HepG2 (cell line): ENCODE measurements at places on chromosomes 12 and 14. TPM values are rescaled to one million over a fixed set of nuclear protein-coding genes. Genes with fewer than 3 reads are reported as not detected.

- no peaks in the 10 kb centered on the region for H3K36me3 ChIP-seq
- H3K27ac ChIP-seq = no peak overlapping the region
- H3K27me3 ChIP-seq = peaks cover 7% of the 10 kb centered on the region
- no peak overlapping the region for H3K4me3 ChIP-seq
- DNase-seq = no peak
These were observed 33.4 kb downstream of the SPTB start for GRCh38 chr14:64846319-64846718.

GRCh38 chr12:90712671-90713070 is 242.3 kb downstream of the CCER1 start:
- no peak overlapping the region for H3K4me3 ChIP-seq
- H3K4me1 ChIP-seq = no peaks in the 10 kb centered on the region
- DNase-seq = no peak
- H3K27ac ChIP-seq = no peak overlapping the region

NUP107 gene
- total RNA-seq = 100 and 125 TPM in 2 replicates

INF2 gene
- 16.4 and 18.1 TPM in 2 replicates for total RNA-seq

GRCh38 chr12:91289906-91290305 is 107.3 kb upstream of the DCN start:
- H3K27me3 ChIP-seq = no peaks in the 10 kb centered on the region
- H3K27ac ChIP-seq = no peak overlapping the region
- no peaks in the 10 kb centered on the region for H3K36me3 ChIP-seq
- H3K4me1 ChIP-seq = no peaks in the 10 kb centered on the region
- no peak overlapping the region for H3K4me3 ChIP-seq

DNA sequence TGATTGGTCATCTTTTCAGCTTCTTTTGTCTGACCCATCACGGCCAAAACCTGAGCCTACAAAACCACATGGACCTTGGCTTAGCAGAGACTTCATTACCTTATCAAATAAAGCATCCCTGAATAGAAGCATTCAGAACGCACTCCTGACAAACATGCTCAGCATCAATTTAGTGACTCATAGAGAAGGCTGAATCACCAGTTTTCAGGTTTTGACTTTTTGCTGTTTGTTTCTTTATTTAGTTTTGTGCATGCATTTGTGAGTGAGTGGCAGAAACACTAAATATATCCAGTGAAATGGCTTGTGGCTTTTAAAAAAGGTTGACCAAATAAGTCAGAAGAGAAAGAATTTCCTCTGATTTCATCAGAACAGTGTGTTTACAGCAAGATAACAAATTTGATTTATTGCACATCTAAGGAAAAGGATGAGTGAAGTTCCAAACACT is 19.0 kb upstream of the OVCH1 start:
- H3K36me3 ChIP-seq = no peaks in the 10 kb centered on the region
- H3K4me3 ChIP-seq = no peak overlapping the region
- no peaks in the 10 kb centered on the region for H3K27me3 ChIP-seq
- no peaks in the 10 kb centered on the region for H3K4me1 ChIP-seq
- DNase-seq = no peak
- H3K27ac ChIP-seq = no peak overlapping the region

GRCh38 chr14:99538275-99538674 is 57.1 kb downstream of the CCNK start:
- H3K4me3 ChIP-seq = no peak overlapping the region
- DNase-seq = no peak
- H3K36me3 ChIP-seq = no peaks in the 10 kb centered on the region
- H3K4me1 ChIP-seq = peaks cover 46% of the 10 kb centered on the region
- no peak overlapping the region for H3K27ac ChIP-seq

GRCh38 chr12:132651444-132652100 is 33.0 kb downstream of the P2RX2 start:
- H3K4me1 ChIP-seq = no peaks in the 10 kb centered on the region
- no peak overlapping the region for H3K4me3 ChIP-seq
- H3K36me3 ChIP-seq = peaks cover 61% of the 10 kb centered on the region; the same call in 2 of the 3 replicates
- no peaks in the 10 kb centered on the region for H3K27me3 ChIP-seq

AJUBA gene
- 109 and 157 TPM in 2 replicates for total RNA-seq

CLEC2B gene
- total RNA-seq = not detected in 2 replicates

- no peaks in the 10 kb centered on the region for H3K4me1 ChIP-seq
- H3K36me3 ChIP-seq = no peaks in the 10 kb centered on the region
- no peak overlapping the region for H3K4me3 ChIP-seq
- no peak for DNase-seq
These were observed 600.9 kb upstream of the FLRT2 start for GRCh38 chr14:84929086-84929485.

- H3K4me1 ChIP-seq = peaks cover 19% of the 10 kb centered on the region
- peaks cover 20% of the 10 kb centered on the region for H3K36me3 ChIP-seq
- no peak for DNase-seq
- H3K27ac ChIP-seq = no peak overlapping the region
These were observed 5.6 kb downstream of the AACS start for GRCh38 chr12:125070661-125071390.

DNA sequence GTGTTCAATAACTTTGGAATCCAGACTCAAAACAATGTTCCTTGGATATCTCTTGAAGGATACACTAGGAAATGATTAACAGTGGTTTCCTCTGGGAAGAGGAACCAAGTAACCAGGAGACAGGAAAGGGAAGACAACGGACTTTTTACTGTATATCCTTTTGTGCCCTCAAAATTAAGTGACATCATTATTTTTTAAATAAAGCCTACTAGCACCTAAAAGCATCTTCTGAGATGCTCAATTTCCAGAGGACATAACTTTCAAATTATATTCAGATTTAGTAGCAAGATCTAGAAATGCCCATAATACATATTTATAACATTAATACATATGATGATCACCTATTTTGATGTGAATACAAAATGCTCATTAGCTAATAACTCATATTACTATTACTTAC is 6.5 kb downstream of the HECTD1 start:
- H3K27ac ChIP-seq = no peak overlapping the region
- no peak for DNase-seq
- no peak overlapping the region for H3K4me3 ChIP-seq
- no peaks in the 10 kb centered on the region for H3K27me3 ChIP-seq
- peaks cover 15% of the 10 kb centered on the region for H3K36me3 ChIP-seq
- H3K4me1 ChIP-seq = peaks cover 86% of the 10 kb centered on the region

DNA sequence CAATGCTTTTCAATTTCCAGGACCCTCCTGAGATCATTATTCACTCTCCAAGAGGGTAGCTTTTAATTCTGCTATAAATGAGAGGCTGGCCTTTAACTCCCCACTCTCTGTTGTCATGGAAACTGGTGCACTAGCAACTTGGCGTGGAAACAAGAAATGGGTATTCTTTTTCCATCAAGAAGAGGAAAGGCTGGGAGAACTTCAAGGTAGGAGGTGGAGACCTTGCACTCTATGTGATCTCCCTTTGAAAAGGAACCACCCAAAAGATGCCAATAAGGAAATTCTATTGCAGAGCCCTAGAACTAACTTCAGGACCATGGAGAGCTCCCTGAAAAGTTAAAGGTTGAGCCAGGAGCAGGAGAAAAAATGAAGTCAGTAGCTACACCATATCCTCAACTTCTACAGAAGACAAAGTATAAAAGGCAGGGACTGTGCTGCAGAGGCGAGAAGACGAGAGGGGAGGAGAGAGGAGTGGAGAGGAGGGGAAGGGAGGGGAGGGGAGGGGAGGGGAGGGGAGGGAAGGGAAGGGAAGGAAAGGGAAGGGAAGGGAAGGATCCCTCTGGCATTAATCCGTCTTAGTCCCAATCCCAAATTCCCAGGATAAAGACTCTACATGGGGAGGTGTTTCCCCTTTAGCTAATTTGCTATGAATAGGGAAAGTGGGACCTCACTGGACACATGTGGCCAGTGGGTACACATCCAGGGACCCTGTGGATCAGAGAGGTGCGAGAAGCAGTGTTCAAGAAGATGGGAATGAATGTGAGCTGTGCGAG is 46.7 kb upstream of the FICD start:
- H3K4me3 ChIP-seq = no peak overlapping the region
- H3K4me1 ChIP-seq = no peaks in the 10 kb centered on the region
- DNase-seq = peak; percentile 21
- H3K27ac ChIP-seq = no peak overlapping the region

KRT83 gene
- total RNA-seq = not detected in 2 replicates

GRCh38 chr12:108642899-108643654 is 9.4 kb upstream of the SELPLG start:
- no peaks in the 10 kb centered on the region for H3K27me3 ChIP-seq
- H3K4me1 ChIP-seq = peaks cover 8% of the 10 kb centered on the region; the same call in 1 of the 2 replicates
- no peak overlapping the region for H3K27ac ChIP-seq
- H3K4me3 ChIP-seq = no peak overlapping the region
- DNase-seq = no peak

- no peaks in the 10 kb centered on the region for H3K4me1 ChIP-seq
- no peak overlapping the region for H3K27ac ChIP-seq
- H3K36me3 ChIP-seq = no peaks in the 10 kb centered on the region
- DNase-seq = no peak
- no peaks in the 10 kb centered on the region for H3K27me3 ChIP-seq
These were observed 4.6 kb downstream of the FOXG1 start for GRCh38 chr14:28771168-28771567.

DNA sequence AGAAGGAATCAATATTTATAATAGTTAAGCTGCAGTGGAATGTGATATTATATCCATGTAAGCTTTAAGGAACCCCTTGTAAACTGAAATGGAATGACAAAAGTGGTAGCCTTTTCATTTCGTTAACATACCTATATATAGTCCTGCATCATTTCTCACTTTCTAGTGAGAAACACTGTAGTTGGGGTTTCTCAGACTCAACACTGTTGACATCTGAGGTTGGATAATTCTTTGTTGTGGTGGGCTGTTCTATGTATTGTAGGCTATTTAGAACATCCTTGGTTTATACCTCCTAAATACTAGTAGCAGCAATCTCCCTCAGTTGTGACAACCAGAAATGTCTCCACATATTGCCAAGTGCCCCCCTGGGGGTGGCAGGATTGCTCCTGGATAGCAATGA is 79.1 kb downstream of the RAD52 start:
- H3K27me3 ChIP-seq = no peaks in the 10 kb centered on the region
- H3K27ac ChIP-seq = no peak overlapping the region
- peaks cover 18% of the 10 kb centered on the region for H3K4me1 ChIP-seq
- H3K4me3 ChIP-seq = no peak overlapping the region
- H3K36me3 ChIP-seq = peaks cover 8% of the 10 kb centered on the region
- DNase-seq = no peak

KLRK1 gene
- not detected in 2 replicates for total RNA-seq

GALNT6 gene
- 0.87 and 1.1 TPM in 2 replicates for total RNA-seq

DNA sequence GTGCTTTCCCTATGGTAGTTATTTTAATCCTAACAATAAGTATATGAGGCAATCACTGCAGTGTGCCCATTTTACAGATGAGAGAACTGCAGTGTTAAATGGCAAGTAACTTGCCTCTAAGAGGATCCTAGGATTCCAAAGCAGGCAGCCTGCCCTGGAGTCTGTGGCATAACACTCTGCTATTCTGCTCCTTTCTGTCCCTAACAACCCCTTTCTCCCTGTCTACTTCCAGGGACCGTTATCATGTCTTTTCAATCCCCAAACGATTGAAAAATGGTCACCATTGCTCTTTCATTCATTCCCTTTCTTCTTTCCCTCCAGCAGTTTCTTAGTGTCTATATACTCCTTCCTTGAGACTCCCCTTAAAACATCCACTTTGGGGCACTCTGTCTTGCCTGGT is 1.3 kb upstream of the ANO2 start:
- peaks cover 39% of the 10 kb centered on the region for H3K27me3 ChIP-seq
- no peak overlapping the region for H3K4me3 ChIP-seq
- no peak for DNase-seq

DNA sequence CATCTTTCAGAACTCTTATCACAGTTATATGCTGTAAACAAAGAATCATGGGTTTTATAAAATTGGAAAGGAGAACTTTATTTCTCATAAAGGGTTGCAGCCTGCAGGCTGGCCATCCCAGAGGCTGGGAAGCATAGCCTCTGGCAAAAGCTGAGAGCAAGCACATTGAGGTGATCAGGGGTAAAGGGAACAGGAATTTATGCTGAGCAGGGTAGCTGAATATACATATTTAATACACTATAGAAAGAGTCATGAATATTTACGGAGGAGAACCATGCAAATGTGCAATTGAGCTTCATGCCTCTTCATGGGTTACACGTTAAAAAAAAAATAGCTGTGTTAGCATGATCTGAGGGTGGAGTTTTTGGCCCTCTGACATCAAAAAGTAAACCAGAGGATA is 653.3 kb downstream of the NRXN3 start:
- no peak overlapping the region for H3K27ac ChIP-seq
- no peaks in the 10 kb centered on the region for H3K36me3 ChIP-seq
- no peak overlapping the region for H3K4me3 ChIP-seq
- no peak for DNase-seq
- no peaks in the 10 kb centered on the region for H3K27me3 ChIP-seq

KLHL33 gene
- not detected in 2 replicates for total RNA-seq

ANKRD33 gene
- total RNA-seq = not detected in 2 replicates
